ENCODE measurements at places on chromosomes 4 and X.

- no peak for DNase-seq
Observed at GRCh38 chr4:40843696-40844095, 93.9 kb downstream of the NSUN7 start.

GRCh38 chr4:182346675-182347375 lies 103.6 kb downstream of the TENM3 start:
- DNase-seq = no peak

- DNase-seq = no peak
Observed at GRCh38 chr4:52102587-52102986, 51.5 kb downstream of the SPATA18 start.

DNA sequence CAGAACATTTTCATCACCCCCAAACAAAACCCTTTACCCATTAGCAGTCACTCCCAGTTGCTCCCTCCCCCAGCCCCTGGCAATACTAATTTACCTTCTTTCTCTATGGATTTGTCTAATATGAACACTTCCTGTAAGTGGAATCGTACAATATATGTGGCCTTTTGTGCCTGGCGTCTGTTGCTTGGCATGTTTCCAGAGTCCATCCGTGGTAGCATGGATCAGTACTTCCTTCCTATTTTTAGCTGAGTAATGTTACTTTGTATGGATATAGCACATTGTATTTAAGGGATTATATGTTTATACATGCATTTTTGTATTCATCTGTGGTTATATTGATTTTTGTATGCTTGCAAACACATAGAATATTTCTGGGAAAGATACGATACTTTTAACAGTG lies 48.2 kb downstream of the PPEF1 start:
- no peak for DNase-seq

GRCh38 chr4:169634975-169635374 lies 14.6 kb downstream of the CLCN3 start:
- no peak for DNase-seq

DNA sequence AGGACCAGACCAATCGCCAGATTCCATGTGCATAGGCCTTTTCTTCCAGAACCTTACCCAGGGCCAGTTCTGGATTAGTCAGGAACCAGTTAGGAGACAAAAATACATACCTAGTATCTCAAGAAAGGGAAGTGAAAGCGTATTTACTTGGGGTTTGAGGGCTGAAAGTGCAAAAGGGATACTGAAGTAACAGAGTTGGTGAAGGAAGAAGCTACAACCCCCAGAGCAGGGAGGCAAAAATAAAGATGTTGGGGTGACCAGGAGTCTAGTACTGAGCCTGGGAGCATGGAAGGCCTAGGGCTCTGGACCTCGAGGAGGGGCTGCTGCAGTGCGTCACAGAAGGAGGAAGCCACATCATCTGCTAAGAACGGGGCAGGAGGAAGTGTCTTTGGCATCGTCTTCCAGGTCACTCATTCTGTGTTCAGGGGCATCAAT lies 38.3 kb downstream of the TKTL1 start:
- DNase-seq = no peak

DNA sequence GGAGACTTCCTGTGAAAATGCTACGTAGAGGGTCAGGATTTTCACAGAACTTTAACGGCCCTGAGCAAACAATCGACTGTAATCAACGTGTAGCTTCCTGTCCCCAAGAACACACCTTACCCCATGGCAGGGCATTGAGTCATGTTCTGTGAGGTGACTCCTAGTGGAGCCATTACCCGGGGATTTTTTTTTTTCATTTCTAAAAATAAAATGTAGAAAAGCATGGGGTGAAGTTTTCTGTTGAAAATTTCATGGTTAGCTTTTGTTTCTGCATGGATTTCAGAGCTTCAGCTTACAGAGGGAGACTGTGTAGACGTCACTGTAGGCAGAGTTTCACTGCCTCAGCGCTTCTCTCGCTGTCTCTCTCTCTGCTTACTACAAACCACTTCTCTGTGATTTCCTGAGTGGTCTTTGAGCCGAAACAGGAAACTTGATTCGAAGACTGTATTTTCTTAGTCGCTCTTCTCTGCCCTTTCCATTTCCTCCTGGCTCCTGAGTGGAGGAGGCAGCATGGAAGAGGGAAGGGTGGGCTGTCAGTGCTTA lies 111.7 kb downstream of the NFKB1 start:
- DNase-seq = no peak

GRCh38 chrX:155995321-155995875 lies 2.1 kb upstream of the IL9R start:
- no peak for DNase-seq

DNA sequence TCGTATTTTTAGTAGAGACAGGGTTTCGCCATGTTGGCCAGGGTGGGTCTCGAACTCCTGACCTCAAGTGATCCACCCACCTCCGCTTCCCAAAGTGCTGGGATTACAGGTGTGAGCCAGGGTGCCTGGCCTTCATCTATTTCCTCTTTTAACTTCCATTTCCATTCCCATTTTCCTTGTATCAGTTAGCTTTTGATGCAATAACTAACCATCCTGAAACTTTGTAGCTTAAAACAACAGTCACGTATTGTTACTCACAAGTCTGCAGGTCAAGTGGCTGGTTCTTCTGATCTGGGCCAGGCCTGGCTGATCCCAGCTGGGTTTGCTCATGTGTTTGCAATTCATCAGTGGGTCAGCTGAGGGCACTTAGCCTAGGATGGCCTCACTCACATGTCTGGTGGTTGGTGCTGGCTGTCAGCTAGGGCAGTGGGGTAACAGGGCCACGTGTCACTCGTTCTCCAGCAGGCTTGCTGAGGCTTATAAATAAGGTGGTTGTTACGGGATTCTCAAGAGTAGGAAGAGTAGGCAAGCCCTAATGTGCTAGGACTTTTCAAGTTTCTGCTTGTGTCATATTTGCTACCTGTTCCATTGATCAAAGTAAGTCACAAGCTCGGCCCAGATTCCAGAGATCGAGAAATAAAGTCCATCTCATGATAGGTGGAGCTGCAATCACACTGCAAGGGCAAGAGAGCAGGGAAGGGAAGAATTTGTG lies 88.2 kb downstream of the SOWAHB start:
- DNase-seq = no peak

DNA sequence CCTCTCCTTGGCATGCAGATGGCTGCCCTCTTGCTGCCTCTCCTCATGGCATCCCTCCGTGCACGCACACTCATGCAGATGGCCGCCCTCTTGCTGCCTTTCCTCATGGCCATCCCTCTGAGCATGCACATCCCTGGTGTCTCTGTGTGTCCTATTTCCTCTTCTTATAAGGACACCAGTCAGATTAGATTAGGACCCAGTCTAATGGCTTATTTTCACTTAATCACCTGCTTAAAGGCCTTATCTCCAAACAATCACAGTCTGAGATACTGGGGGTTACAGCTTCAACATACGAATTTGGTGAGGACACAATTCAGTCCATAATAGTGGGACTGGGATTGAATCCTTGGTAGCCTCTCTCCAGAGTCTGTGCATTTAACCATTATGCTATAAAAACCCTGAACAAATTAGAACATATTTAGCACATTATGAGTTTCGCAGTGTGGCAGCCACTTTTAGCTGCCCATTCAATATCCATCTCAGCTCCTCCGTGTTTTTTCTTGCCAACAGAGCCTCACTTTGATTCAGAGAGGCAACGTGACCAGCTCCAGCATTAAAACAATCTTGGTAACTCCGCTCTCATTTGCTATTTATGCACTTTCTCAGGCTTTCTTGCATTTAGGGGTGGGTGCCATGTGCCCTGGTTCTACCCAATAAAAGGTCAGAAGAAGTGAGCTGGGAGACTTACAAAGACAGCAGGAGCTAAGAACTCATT lies 26.2 kb upstream of the TMEM150C start:
- no peak for DNase-seq

- no peak for DNase-seq
Observed at GRCh38 chrX:7184816-7185215, 36.9 kb upstream of the PUDP start.

DNA sequence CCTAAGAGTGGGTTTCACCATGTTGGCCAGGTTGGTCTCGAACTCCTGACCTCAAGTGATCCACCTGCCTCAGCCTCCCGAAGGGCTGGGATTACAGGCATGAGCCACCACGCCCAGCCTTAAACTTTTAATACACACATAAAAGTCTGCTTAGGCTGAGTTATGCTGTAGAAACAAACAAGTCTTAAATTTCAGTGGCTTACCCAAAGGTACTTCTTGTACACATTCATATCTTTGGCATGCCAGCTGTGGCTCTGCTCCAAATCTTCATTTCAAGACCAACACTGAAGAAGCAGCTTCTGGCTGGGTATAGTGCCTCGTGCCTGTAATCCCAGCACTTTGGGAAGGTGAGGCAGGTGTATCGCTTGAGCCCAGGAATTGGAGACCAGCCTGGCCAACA lies 80.3 kb downstream of the PPEF2 start:
- no peak for DNase-seq

DNA sequence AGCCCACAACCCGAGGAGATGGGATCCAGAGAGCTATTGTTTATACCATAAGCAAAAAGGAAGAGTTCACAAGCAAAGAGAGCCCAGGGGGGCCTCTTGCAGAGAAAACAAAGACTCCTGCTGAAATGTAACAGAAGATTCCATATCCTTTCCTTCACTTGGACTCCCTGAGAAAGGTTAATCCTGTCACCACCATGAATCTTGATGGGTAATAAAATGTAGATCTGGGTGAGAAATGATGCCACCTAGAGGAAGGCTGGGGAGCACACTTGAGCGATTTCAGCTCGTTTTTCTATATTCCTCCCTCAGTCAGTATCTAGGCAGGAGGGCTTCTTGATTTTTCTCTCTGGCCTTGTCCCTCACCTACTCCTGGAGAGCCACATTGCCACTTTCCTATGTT lies 10.2 kb upstream of the KCNE5 start:
- no peak for DNase-seq

- DNase-seq = no peak
Observed at GRCh38 chrX:817759-818300, 187.2 kb downstream of the SHOX start.

All from Peyer's patch (tissue), 4 donors.